ENCODE measurements at places on chromosomes 13 and 19.

- DNase-seq, result no peak
These were observed 97.6 kb upstream of the DACH1 start for GRCh38 chr13:71964491-71965100.

GRCh38 chr13:73248711-73249580 is 190.1 kb downstream of the KLF5 start:
- DNase-seq, result no peak

DNA sequence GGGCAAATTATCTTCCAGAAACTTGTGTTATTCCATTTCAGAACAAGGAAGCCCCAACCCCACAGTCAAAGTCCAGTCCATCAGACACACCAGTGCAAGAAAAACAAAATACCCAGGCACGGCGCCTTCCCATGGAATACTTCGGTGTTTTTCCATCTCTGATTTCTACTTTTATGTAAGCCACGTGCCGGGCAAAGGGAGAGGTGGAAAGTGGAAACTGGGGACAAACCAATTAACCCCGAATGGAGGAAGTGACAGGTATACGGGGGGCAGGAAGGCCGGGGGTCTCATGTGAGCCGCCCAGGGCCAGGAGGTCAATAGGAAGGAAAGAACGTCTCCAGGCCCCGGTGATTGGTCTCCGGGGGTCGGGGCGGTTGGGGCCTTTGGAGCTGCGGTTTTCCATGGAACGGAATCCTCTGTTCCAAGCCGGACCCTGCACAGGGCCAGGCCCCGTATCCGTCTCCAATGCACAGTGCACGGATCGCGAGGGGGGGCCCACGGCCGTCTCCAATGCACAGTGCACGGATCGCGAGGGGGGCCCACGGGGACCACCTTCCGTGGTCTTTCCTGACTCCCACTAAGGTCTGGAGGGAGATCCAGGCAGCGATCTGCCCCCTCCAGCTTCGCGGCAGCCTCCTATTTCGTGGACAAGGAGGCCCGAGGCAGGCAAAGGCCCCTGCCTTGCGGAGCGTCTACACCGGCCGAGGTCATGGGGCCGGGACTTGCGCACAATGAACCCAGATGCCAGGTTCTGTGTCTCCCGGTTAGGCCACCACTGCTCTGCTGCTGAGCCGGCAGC is 79.7 kb downstream of the GADD45B start:
- DNase-seq, result no peak

DNA sequence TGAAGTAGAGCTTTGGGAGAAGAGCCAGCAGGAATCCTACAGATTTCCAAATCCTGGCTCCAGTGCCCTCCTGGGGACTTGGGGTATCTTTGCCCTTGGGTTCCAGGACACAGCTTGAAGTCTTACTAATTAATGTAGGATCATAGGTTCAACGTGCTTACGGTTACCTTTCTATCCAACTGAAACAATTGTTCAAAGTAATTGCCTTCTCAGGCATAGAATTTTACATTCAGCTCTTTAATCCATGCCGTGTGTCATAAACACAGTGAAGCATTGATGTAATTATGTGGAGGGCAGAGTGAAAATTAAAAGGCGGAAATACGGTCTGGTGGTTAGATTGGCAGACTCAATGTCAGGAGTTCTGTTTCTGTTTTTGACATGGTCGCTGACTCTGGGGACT is 170.4 kb downstream of the COG6 start:
- DNase-seq, result no peak

DNA sequence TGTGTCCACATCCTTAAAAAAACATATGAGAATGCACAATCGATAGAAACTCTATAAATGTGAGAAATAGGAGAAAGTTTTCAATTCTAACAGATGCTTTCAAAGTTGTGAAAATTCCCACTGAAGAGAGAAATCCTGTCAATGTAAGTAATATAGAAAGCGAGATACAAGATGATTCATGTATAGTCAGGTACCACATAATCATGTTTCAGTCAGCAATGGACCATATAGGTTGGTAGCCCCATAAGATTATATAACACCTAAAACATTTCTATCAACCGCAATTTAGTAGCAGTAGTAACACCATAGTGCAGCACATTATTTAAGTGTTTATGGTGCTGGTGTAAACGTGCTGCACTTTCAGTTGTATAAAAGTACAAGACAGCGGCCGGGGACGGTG is 18.5 kb downstream of the ZNF791 start:
- DNase-seq, result no peak

DNA sequence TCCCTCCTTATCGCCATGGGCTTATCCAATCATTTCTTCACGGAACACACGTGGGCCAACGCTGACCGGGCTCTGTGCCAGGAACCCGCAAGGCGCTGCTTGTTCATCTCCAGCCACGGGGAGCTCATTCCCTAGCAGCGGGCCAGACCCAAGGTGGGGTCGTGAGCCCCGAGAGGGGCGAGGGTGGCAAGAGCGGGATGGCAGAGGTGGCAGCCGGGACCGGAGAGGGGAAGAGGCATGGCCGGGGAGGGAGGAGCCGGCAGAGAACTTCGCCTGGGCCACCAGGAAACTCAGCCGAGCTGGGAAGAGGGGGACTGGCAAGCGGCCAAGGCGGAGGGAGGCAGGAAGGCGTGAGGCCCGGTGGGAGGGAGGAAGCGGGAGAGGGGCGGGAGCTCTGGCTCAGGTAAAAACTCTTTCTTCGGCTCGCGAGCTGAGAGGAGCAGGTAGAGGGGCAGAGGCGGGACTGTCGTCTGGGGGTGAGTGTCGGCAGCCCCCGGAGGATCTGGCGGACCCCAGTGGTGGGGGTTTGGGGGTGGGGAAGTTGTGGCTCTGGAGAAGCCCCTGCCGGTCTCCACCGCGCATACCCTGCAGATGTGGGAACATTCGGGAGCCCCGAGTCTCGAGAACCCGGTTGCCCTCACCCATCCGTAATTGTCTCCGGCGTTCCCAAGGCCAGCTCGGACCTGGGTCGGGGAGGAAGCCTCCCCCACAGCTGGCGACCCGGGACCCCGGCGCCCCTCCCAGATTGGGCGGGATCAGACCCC is at the start of gene B3GNT3:
Gene B3GNT3, plus strand, starts transcription at position 408 of the 764 bp plus-strand sequence. CDS start 12,670 bp downstream, outside the sequence.
- no peak for DNase-seq

- DNase-seq, result no peak
These were observed 2.0 kb downstream of the RPL36 start for GRCh38 chr19:5691822-5692722.

DNA sequence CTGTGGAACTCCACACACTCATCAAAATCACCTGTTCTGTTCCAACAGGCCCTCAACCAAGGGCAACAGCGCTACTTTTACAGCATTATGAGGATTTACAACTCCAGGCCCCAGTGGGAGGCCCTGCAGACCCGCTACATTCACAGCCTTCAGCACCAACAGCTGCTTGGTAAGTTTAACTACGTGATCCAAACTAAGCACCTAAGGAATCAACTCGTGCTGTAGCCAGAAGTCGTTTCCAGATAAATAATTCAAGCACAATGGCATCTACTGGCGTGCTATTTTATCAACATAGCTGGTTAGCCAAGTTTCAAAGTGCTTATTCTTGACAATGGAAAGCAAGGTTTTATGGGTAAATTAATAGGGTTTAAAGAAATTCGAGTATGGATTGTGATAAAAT is 5.3 kb downstream of the FAM216B start:
- no peak for DNase-seq

GRCh38 chr19:10105509-10106099 is 558 bp upstream of the PPAN start:
- DNase-seq, result no peak

DNA sequence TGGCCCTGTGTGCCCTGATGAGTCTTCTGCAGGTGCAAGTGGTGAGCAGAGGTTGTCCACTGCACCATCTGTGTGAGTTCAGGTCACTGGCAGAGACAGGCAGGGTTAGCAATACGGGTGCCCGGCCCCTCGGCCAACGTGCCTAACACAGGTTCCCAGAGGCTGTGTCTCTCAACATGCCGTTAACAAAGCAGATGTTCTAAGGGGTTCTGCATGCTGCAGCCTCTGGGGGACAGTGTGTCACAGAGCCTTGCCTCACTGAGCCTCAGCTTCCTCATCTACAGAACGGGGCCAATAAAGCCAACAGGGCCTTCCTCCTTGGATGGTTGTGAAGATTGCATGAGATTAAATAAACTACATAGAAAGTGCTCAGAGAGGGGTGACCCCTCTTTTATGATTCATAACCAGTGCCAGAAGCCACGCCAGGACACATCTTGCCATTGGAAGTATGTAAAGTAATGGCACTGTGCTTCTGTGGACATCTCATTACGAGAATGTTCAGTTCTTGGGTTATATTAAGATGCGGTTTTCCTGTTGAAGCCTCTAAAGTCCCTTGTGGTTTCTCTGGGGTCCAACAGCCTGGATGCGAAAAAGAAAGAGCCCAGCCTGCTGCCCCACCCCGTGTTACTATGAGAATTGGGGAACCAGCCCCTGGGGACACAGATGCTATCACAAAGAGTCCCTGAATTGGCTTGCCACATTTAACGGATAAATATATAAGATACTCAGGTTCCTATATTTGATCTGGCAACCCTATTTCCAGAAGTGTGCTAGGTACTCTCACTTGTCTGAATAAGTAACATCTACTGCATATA is 11.2 kb upstream of the ARHGEF18 start:
- no peak for DNase-seq

- DNase-seq, result no peak
These were observed 6.8 kb downstream of the WDFY2 start for GRCh38 chr13:51590971-51591627.

DNA sequence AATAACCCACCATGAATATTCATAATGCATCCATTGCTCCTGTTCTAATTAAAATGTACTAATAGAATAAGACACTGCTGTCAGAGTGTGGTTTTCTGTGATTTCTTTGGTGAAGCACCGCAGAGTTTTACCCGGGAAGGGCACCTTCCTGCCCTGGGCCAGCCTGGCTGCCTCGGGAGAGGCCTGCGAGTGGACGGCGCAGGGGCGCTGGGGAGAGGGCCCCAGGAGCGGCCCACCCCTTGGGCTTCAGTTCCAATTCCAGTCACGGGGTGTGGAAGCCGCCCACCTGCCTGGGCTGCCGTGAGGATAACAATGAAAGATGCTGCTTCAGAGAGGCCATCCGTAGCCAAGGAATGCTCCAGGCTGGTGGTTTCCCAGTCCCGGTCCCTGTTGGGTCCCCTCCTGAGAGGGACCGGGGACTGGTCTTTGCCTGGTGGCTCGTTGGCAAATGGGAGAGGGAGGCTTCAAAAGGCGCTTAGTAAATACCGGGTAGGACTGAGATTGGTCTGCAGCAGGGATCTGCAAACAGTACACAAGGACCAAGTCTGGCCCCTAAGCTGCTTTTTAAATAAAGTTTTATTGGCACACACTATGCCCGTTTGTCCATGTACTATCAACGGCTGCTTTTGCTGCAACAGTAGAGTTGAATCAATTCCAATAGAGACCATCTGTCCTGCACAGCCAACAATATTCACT is 18.0 kb downstream of the TCF3 start:
- DNase-seq, result no peak

DNA sequence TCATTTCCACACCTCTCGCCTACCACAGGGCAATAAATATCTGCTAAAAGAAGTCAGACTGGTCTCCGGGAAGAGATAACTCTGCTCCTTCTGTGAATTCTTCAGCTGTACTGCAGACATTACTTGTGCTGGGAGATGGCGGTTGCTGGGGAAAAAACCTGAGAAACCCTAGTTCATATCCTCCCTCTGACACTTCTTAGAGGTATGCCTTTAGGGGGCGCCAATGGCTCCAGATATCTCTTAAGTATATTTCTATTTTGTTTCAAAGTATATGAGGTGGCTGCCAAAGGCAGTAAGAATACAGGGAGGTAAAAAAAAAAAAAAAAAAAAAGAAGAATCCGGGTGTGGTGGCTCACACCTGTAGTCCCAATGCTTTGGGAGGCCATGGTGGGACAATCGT is 175.2 kb downstream of the PAN3 start:
- no peak for DNase-seq

- no peak for DNase-seq
These were observed 10.3 kb downstream of the MIR17HG start for GRCh38 chr13:91357613-91358386.

DNA sequence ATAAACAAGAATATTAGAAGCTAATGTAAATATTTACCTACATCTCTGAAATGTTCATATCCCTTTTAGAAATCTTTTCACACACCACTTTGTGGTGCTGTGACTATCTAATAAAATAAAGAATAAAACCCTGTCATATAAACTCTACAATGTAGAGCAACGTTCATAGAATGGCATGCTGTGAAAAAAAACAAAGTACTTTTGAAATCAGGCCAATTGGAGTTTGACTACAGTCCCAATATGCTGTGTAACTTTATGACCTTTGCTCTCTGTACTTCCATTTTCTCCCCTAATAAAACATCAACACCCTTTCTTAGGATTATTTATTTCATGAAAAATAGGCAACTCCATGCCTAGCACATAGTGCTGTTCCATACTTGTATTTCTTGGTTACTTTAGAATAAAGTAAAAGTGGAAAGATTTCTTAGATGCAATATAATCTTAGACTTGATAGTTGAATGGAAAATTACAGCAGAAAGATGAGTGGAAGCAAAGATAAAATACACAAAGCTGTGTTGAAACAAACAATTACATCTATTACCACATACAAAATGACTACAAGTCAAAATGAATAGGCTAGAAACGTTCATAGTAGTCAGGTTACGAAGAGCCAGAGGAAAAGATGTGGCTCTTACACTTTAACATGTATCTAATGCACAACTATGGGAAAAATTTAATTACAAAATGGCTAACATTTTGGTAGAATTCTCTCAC is 613.2 kb upstream of the SLITRK5 start:
- no peak for DNase-seq

DNA sequence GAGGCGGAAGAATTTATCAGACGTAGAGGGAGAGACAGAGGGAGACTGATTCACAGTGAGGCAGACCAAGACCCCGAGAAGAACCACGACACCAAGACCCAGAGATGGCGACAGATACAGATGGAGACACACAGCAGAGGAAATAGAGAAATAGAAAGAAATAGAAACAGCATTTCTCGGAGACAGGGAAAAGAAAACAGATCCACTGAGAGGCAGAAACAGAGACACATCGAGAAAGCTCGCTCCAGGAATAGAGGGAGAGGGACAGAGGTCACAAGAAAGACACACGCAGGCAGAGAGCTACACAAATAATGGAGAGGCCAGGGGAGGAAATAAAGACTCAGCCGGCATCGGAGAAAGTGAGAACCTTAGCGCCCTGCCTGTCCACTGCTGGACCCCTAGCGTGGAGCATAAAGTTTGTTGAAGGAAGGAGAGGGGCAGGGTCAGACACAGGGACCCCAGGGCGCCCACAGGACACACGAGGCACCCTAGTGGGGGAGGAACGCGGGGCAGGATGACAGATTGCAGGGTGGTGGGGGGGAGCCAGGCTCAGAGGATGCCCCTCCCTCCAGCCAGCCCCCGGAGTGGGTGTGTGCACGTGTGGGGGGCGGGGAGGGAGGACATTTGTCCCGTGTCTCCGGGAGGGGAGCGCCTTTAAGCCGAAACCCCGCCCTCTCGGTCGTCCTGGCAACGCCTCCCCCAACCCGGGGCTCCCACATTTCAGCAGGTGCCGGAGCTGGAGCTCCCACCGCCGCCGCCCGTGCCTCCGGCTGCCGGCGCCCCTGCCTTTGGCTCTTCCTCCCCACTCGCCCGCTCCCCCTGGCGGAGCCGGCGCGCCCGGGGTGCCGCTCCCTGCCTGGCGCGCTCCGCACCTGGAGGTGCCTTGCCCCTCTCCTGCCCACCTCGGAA is at the start of gene PRKCG:
Gene PRKCG, plus strand, starts transcription at position 716 of the 909 bp plus-strand sequence. CDS start 298 bp downstream, outside the sequence.
- DNase-seq, result peak; percentile 21

GRCh38 chr13:36369268-36370107 is 23.3 kb upstream of the SPART start:
- DNase-seq, result no peak

- no peak for DNase-seq
These were observed 97.5 kb downstream of the RGCC start for GRCh38 chr13:41554626-41555386.

Measured in occipital lobe (tissue), 3 donors.